ENCODE measurements at places on chromosomes 1 and 21.

DNA sequence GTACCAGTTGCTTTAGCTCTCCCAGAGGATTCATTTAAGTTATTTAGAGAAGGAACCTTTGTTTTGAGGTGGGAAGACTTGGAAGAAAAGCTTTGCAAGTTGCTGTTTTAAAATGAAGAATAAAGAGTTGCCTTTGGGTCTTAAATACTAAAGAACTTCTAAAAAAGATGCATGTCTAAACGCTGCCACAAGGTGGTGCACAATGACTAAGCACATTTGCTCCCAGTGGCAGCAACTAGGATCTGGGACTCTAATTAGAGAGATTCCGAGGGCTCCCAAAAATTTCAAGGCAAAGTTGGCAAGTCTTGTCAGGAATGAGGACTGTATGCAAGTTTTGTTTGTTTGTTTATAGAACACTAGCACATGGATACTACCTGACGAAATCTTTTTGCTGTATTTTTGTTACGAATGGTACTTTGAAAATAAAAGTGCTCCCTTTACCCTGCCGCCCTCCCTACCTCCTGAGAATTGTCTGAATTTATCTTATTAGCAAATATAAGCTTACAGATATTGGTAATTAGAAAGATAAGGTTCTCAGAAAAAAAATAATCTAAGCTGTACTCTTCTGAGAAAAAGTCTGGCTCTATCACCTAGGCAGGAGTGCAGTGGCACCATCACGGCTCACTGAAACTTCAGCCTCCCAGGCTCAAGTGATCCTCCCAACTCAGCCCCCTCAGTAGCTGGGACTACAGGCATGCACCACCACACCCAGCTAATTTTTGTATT is 121.8 kb downstream of the HFM1 start:
- DNase-seq, result peak; percentile 83

DNA sequence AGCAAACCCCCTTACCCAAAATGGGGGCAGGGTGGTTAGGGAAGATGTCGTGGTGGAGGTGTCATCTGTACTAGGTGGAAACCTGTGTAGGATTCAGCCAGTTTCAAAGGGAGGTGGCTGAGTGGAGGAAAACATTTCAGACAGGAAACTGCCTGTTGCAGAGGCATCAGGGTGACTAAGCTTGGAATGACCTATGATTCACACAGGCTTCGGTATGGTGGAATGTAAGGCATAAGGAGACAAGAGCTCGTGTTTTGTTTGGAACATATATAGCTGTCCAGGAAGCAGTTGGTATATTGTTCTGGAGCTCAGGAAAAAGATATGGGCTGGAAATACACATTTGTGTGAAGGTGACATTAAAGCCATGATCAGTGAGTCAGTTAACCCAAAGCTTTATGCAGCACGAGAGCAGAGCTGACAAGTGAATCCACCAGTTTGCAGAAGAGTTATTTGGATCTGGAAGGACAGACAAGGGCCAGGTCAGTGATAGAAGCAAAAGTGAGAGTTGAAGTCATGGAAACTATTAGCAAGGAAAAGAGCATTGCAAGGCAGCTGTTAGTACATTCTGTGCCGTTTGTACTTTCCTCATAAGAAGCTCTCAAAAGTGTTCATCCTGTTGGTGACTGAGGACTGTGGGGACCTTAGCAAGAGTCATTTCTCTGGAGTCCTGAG is 12.2 kb downstream of the UTP25 start:
- DNase-seq, result peak; percentile 61

GRCh38 chr1:218350035-218350525 is 4.9 kb downstream of the TGFB2 start:
- DNase-seq, result no peak

DNA sequence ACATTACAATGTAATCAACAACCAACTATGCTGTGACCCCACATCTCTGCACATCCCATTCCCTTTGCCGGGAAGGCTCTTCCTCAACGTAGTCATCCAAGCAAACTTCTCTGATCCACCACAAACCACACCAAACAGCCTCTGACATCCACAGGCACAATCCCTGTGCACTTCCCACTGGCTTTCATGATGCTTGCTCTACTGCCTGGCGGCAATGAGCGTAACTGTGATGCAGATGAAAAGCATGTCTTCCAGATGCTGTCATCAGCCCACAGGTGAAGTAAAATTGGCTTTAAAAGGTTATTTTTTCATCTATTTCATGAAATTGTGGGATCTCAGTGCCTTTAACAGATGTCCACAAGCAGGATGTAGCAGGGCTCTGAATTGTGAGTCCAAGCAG is 635.2 kb downstream of the SMYD3 start:
- DNase-seq, result no peak

- DNase-seq, result no peak
Observed at GRCh38 chr1:72375226-72375625, 92.9 kb upstream of the NEGR1 start.

DNA sequence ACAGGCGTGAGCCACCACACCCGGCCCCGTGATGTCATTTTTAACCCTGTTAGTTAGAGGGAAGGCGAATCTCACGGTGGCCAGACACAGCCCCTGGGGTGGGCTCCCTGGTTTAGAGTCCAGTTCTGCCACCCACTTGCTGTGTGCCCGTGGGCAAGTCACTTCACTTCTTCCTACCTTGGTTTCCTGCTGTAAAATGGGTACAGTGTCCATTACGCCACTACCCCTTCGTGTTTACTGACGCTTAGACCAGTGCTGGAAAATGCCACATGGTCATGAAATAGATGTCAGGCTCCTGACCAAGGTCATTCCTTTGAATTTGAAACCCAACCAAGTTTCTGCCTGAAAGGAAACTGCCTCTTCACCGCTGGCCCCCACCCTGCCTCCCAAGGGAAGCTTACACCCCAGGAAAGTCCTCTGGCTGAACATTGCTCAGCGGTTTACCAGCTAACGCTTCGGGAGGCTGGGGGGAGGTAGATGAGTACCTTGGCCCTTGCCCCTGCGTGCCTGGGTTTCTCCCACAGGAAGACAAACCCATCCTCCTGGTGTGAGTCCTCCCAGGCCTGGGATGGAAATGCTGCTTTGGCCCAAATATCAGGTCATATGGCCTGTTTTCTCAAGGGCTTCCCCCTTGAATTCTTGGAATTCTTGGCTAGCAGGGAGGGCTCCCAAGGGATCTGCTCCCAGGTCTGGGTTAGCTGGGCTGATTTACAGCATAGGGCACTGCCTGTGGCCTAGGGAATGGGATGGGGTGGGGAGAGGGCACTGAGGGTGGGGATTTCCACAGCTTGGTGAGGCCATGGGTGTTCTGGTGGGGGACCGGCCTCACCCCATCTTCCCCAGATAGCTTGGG is 7.6 kb upstream of the AADACL4 start:
- DNase-seq, result no peak

DNA sequence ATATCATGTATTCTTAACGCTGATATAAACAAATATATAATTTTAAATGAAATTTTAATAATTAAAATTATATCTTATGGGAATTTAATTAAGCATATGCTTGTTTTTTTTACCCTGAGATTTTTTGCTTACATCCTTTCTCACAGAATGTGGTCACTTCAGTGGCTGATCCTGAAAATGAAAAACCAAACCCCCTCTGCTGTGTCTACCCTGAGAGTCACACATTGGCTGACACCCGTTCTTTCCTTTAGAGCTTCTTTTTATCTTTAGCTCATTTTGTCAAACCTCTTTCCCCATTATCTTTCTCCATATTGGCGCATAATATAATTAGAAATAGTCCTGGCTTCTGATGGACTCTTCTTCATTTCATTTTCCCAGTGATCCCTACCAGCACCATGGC is 10.8 kb upstream of the CACYBP start:
- DNase-seq, result no peak

GRCh38 chr1:118160806-118161205 is 24.2 kb downstream of the SPAG17 start:
- DNase-seq, result no peak

GRCh38 chr1:11934302-11935056 is at the start of gene PLOD1:
Gene PLOD1, plus strand, starts transcription at chr1:11934717. Its CDS starts 63 bp downstream, at chr1:11934780.
- peak; percentile 92 for DNase-seq

- DNase-seq, result peak; percentile 44
Observed at GRCh38 chr1:29121516-29121935, 2.2 kb downstream of the TMEM200B start.

- peak; percentile 8 for DNase-seq
Observed at GRCh38 chr1:223403184-223403815, 10.1 kb downstream of the CCDC185 start.

GRCh38 chr1:3022511-3022973 is 1.3 kb downstream of the ACTRT2 start:
- DNase-seq, result no peak

DNA sequence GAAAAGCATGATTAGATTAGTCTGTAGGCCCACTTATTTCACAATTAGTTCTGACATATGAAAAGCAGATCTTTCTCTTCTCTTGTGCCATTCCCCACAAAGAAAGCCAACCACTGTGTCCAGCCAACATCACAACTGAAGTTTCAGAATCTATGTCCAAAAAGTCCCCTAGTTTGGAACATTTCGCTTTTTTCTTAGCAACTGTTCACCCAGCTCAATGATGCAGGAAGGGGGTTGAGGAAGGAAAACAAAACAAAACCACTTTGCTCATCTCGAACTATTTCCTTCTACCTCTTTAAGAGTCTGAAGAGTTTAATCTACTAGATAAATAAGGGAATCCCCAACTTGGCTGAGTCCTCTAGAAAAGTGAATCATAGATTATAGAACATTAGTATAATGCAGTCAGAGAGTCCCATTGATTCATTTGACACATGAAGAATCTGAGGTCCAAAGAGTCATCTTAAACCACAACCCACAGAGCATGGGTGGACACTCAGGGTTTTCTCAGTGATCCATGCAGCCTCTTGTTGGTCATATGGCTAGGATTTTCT is 159.3 kb upstream of the SGIP1 start:
- DNase-seq, result no peak

DNA sequence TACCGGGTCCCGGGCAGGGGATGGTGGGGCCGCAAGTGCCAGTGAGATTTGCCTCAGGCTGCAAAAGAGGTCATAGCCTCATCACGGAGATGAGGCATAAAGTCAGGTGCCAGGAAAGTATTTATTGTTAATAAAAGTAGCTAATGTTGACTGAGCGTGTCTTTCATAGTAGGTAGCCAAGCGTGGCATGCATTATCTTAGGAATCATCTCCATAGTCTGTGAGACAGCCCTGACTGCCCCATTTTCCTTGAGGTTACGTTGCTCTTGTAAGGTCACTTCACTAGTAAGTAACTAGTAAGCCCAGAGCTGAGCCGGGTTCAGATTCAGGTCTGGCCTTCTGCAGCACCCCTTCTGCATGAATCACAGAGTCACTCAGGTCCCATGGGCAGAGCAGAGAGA is 174.2 kb downstream of the CAMTA1 start:
- DNase-seq, result no peak

DNA sequence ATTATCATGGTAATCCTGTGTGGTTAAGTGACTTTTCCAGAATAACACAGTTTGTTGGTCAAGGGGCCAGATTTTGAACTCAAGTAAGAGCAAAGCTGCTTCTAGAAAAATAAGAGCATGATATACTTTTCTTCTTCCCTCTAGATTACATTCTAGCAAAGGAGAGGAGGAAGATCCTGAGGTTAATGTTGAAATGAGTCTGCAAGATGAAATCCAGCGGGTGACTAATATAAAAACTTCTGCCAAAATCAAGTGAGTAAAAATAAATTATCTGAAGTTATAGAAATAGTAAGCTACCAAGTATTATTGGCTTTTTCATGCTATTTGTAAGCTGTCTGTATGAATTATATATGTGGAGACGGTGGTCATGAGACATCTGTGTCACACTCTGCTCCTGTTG is 12.8 kb downstream of the WDR3 start:
- DNase-seq, result no peak

- no peak for DNase-seq
Observed at GRCh38 chr1:159841749-159842148, 15.1 kb downstream of the SLAMF8 start.

DNA sequence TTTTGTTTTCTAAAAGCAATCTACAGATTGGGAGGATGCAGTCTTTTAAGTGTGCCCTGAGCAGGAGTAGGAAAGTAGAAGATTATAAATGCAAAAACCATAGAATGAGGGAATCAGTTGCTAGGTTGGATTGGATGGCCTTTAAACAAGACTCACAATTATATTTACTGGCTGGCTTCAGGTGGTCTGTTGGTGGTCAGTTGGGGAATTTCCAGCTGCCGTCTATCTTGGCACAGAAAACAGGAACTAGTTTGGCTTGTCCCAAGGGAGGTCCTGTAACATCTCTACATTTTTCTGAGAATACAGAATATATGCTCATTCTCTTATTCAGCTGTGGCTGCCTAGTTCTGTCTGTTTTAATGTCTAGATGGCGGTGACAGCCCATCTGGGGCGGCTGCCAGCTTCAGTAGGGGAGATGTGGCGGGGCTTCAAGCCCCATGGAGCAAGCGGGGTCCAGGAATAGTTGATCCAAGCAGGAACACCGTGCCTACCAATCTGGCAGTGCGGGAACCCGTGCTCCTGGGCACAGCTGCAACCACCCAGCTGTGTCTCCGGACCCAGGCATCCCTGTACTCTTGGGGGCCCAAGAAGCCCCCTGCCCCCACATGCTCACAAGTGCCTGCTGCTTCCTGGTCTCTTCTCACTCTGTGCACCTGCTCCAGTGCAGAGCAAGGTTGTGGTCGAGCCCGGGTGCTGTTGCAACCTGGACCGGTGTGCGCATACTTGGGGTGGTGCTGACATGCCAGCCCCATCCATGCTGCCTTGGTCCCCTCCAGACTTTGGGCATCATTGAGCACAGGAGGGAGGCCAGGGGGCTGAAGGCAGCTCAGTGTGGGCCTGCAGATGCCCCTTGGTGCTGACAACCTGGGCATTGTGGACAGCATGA is 1182.6 kb downstream of the AMY1C start:
- no peak for DNase-seq

DNA sequence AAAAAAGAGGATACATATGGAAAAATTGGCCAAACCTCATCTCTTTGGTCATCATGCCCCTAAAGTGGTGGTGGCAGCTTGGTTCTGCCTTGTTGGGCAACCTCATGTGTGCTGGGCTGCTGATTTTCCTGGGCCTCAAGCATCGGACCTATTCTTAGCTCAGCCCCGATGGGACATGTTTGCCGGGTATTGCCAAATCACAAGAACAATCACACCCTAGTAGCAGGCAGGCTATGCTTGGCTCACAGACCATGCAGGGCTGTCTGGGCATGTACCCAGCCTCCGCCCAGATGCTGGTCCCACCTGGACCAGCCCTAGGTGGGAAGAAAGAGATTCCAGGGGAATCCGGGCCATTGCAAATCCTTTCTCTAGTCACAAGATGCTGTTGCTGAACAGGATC is 189.4 kb upstream of the FGGY start:
- DNase-seq, result no peak

DNA sequence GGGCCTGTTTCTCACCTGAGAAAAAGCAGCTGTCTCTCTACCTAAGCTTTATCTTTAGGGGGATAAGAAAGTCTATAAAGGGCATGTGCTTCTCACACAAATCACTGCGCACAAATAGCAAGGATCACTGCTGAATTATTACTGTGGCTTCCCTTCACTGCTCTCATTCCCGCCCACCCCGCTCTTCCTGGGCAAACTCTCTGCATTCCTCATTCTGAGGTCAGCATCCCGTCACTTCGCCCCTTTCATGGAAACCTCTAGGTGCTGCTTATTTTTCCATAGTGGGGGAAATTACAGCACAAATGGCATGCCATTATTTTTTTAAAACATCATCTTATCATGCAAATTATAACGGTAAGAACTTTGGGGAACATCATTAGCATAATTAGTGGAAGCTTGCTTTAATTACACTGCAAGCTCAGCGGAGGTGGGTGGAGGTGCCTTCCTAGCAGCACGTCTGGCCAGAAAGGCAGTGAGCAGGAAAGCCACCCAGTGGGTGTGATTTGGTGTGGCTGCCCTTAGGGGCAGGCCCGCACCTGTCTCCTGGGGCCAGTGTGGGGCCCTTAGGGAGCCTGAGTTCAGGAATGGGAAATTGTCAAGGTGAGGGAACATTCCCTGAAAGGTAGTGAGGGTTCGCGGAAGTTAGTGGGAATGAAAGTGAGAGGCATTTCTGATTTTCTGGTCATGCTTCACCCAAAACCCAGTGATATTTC is 105.9 kb downstream of the LAMC2 start:
- DNase-seq, result no peak
